Large intestine (tissue), 12 donors: ENCODE measurements at places on chromosomes 12 and 14. TPM values are rescaled to one million over a fixed set of nuclear protein-coding genes. Genes with fewer than 3 reads are reported as not detected.

Gene B3GNT4
- 1.8 TPM for polyA plus RNA-seq

Gene BBS10
- 12.6 TPM for polyA plus RNA-seq

Gene OR6C2
- polyA plus RNA-seq: not detected

Gene WSCD2
- 1.5 TPM for polyA plus RNA-seq

Gene TAS2R46
- polyA plus RNA-seq: 0.13 TPM

Gene SYNDIG1L
- polyA plus RNA-seq: 0.10 TPM

Gene PKP2
- polyA plus RNA-seq: 37.1 TPM

Gene PRICKLE1
- polyA plus RNA-seq: 6.0 TPM

Gene WNT1
- polyA plus RNA-seq: not detected

Gene TBX3
- polyA plus RNA-seq: 71.7 TPM

- DNase-seq: no peak
These were observed 110.4 kb downstream of the CNTN1 start for GRCh38 chr12:40802656-40803055.

DNA sequence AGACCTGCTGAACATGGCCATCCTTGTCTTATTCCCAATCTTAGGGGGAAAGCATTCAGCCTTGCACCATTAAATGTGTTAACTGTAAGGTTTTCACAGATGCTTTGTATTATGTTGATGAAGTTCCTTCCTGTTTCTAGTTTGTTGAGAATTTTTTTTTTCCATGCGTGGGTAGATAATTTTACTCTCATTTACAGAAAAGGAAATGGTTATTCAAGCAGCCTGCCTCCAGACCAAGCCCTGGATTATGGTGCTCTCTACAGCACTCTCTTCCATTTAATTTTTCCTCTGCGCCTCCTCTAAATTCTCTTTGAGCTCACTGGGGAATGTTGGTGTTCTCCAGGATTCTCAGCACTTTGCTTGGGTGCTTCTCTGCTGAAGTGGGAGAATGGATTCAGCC is 179.3 kb upstream of the PZP start:
- DNase-seq: no peak

- no peak for DNase-seq
These were observed 67.4 kb downstream of the KIF26A start for GRCh38 chr14:104205781-104206180.

DNA sequence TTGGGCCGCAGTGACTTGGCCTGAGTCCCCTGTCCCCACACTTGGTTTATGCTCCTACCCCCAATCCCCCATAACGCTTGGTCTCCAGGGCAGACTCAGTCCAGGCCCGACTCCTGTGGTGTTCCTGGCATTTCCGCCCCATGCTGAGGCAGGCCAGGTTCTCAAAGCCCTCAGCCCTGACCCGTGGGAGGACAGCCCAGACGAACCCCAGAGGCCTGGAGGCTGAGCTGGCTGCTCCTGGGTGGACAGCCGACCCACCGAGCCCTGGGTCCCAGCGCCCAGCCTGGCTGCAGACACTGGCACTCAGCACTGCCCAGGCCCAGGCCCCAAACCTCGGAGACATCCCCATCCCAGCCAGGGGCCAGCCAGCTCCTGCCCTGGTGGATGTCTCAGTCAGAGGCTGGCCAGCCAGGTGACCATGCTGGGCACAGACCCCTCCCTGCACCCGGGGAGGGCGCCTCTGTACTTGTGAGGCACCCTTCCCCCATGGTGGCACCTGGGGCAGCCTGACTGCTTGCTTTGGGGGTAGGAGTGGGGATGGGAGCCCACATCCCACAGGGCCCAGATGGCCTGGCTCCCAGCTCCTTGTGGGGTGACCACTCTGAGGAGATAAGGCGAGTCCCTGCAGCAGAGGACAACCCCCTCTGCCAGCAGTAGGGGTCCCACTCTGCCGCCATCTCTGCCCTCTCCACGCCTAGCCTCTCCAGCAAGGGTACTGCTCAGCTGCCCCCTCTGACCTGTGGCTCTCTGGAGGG is 1.4 kb downstream of the PLD4 start:
- no peak for DNase-seq

GRCh38 chr12:58009405-58010195 is 68.2 kb downstream of the ATP23 start:
- DNase-seq: no peak

DNA sequence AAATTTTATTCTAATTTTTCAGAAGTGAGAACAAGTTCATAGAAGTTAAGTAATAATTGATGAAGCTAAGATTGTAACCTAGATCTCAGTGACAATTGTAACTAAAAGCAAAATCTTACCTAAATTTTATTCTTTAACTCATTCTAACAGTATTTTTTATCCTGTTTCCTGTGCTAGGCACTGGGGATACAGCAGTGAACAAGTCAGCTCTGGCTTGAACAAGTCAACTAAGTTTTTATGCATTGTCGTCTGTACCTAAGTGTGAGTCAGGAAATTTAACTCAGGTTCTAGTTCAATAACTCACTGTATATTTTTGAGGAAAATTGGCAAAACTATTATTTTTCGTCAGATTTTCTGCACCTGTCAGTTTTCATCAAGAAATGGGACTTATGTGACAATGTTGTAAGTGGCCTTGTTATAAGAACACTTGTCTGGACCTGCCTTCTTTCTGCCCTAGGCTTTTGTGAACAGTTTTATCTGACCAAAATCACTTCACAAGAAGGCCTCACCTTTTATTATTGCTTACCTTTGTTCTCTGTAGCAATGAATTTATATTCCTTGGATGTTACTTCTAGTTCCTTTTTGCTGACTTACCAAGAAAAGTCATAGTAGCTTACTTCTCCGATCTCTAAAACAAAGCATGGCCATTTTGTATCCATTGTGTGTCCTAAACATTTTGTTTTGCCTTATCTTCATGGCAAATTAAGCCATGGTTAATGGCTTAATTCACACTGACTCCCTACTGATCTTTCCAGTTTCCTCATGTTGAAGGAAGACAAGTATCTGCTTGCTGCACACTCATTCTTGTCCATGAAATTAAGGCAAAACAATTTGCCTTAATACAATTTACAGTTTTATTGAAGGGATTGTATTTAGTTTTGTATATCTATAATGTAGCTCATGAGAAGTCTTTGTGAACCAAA is 2.7 kb downstream of the TMTC3 start:
- peak; percentile 76 for DNase-seq

DNA sequence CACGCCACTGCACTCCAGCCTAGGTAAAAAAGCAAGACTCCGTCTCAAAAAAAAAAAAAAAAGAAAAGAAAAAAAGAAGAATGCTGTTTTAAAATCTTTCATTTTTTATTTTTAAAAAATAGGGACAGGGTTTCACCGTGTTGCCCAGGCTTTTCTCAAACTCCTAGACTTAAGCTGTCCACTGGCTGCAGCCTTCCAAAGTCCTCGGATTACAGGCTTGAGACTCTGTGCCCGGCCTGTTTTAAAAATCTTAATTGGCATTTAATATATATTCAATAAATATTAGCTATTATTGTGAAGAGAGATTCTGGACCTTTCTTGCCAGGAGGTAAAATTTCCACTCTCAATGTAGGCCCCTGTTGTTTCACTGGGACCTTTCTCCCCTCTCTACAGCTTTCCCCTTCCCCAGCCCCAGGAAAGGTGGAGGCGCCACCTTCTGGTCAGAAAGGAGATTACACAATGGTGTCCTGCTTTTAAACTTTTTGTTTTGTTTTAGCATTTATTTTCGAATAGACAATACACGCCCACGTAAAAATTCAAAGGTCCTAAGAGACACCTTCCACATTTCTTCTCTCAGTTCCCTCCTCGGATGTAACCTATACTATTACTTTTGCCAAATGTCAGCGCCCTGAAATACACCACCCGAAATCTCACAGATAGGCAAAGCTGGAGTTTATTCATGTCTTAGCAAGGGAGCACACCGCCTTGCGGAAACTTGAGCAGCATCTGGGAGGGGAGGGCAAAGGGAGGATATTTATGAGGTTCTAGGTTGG is 23.8 kb upstream of the PHC1 start:
- peak; percentile 29 for DNase-seq

GRCh38 chr12:90045559-90045958 is 336.9 kb upstream of the ATP2B1 start:
- DNase-seq: no peak

DNA sequence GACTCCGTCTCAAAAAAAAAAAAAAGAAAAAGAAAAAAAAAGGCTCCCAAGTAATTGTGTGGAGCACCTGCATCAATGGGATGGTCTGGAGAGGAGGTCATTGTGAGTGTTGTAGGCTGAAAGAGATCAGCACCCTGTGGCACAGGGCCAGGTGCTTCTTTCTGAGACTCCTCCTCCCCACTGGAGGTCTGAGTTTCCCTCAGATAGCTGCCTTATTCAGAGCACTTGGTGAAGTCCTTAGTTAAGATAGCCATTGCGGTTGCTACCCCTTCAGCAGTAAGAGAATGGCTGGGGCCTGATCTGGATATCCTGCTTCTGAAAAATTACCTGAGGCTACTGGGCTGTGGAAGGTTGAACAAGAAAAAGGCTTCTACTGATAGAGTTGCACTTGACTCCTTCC is 69.8 kb downstream of the ANO6 start:
- no peak for DNase-seq

DNA sequence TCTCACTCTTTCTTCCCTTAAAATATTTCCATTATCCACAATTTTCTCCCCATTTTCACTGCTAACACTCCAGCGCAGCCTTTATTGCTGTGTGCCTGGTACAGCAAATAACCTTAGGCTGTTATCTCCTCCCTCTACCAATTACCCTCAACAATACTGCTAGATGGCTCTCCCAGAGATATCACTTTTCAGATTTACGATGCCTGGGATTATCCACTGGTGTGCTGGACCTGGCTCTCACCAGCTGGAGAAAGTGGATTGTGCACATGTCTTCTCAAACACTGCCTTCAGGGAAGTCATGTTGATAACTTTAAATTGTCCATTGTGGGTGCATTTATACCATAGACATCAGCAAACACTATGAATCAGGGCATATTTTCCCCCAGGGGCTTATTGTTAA is 101.9 kb upstream of the ADAMTS20 start:
- no peak for DNase-seq

GRCh38 chr14:39581474-39581873 is 149.2 kb upstream of the FBXO33 start:
- no peak for DNase-seq

DNA sequence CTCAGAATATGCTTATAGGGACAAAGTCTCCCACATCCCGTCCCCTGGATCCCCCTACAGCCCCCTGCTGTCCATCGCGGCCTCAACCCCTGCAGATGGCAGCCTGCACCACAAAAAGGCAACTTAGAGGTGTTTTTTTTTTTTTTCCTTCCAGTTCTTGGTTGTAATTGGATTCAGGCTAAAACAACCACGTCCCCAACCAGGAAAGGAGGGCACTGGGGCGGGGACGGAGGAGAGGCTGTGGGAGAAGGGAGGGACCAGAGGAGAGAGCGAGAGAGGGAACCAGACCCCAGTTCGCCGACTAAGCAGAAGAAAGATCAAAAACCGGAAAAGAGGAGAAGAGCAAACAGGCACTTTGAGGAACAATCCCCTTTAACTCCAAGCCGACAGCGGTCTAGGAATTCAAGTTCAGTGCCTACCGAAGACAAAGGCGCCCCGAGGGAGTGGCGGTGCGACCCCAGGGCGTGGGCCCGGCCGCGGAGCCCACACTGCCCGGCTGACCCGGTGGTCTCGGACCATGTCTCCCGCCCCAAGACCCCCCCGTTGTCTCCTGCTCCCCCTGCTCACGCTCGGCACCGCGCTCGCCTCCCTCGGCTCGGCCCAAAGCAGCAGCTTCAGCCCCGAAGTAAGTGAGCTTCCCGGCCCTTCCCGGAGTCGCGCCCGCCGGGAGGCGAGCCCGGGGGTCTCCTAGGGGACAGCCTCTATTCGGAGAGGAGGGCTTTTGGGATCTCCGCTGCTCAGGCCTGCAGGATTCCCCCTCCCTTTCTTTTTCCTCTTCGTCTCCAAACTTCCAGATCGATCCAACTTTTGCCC is at the start of gene MMP14:
Gene MMP14, plus strand, starts transcription at position 285 of the 813 bp plus-strand sequence. Its CDS starts 233 bp downstream, at position 518.
- DNase-seq: peak; percentile 85

DNA sequence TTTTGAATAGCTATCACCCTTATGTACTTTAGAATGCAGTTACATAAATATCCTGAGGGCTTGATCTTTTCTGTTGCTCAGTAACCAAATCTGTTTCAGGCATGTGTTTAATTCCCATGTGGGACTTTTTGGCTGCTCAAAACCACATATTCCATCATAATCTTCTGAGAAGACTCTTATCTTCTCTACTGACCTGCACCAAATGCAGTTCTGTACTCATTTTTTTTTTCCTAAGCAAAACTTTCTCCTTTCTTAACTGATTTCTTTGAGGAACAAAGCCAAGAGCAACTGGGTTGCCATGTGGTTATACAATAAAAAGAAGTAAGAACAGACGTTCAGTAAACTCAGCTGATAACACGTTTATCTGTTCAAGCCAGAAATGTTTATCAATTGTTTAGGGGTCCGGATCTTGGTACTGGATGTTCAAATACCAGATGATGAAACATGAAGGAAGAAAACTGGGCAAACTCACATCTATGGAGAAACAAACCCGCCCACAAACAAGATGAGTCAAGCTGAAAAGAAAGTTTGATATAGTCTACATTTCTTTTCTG is 50.1 kb downstream of the TMEM132C start:
- no peak for DNase-seq

- DNase-seq: no peak
These were observed 639.4 kb upstream of the TBX3 start for GRCh38 chr12:115323223-115323905.

DNA sequence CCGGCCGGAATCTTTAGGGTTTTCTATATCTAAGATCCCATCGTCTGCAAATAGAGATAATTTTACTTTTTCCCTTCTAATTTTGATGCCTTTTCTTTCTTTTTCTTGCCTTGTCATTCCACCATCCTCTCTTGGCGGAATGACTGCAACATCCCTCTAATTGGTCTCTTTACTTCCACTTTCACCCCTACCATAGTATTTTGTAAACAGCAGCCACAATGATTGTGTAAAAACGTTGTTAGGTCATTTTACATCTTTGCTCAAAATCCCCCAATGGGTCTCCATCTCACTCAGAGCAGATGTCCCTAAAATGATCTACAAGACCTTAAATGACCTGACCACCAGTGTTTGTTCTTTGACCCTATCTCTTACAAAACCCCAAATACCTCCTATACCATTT is 80.0 kb upstream of the STAC3 start:
- DNase-seq: no peak

GRCh38 chr14:29355331-29355730 is 572.3 kb downstream of the PRKD1 start:
- DNase-seq: no peak

DNA sequence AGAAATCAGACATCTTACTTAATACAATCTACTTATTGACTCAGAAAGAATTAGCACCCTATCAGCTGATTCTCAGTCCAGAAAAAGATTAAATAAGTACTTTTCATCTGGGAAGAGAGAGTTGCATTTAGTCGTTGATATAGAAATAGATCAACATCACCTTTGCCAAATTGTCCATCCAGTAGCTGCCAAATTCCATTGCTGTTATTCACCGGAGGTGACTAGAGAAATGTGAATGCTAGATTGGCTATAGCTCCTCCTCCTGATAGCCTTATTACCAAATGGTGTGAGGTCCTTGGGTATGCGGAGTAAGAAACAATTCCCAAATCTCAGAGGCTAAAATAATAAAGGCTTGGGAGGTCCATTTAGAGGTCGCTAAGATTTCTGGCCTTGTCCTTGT is 723.3 kb upstream of the FLRT2 start:
- DNase-seq: no peak

DNA sequence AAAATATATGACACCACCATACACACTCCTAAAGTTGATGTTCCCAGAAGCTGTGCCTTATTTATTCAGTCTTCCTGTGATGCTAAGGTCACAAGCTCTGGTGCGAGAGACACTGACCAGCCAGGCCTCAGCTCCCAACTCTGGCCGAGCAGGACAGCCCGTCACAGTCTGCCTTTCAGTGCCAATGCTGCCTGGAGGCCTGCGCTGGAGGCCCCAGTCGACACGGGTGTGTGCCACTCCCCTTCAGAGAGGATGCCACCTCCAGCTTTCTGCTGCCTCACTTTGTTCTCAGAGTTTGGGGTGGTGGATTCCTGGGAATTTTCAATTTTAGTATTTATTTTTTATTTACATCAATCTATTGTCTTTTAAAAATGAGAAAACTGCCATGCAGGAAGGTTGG is 7.3 kb upstream of the PAPLN start:
- no peak for DNase-seq
